ENCODE measurements at places on chromosomes 16 and 17. TPM values are rescaled to one million over a fixed set of nuclear protein-coding genes. Genes with fewer than 3 reads are reported as not detected.
A peak's percentile ranks its signal among the peaks of the same experiment; 100 is the strongest.

GRCh38 chr17:40122136-40122998 is 596 bp downstream of the MSL1 start:
- peak overlapping the region; percentile 100 for H3K27ac ChIP-seq
- H3K27me3 ChIP-seq, result no peaks in the 10 kb centered on the region
- H3K4me1 ChIP-seq, result no peaks in the 10 kb centered on the region

Gene KRTAP17-1
- not detected for total RNA-seq

Gene CRYBA1
- total RNA-seq, result not detected

- H3K27me3 ChIP-seq, result peaks cover 12% of the 10 kb centered on the region
- no peaks in the 10 kb centered on the region for H3K4me1 ChIP-seq
- H3K27ac ChIP-seq, result no peak overlapping the region
- DNase-seq, result no peak
These were observed 146.1 kb downstream of the IRF8 start for GRCh38 chr16:86044881-86045590.

DNA sequence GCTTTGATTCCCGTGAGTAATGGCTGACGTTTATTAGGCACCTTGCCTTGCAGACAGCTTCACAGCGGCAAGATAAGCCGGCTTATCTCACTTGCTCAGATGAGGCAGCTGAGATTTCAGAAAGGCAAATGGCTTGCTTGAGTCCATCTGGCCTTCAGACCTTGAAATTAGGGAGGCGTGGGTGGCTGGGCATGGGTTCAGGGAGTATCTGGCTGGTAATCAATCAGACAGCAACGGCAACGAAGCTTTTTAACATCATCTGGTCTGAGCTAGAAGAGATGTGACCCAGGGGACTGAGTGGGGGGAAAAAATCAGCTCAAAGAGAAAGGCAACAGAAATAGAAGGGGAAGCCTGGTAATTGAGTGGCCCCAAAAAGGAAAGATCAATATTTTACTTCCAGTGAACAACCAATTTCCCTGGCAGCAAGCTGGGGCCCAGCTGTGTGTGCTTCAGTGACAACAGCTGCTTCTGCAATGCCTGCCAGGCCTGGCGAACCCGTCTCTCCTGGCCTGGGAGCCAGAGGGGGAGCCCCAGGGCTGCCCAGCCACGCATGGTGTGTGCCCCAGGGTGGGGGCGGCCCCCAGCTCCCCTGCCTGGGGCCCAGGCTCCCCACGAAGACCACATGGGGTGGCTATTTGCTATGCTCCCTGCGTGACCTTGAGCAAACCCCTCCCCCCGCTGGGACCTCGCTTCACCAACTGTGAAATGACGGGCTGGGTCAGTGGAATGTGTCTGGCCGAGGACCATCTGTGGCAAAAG is 34.0 kb downstream of the RAB11FIP4 start:
- no peak for DNase-seq
- no peak overlapping the region for H3K4me3 ChIP-seq
- no peaks in the 10 kb centered on the region for H3K4me1 ChIP-seq
- no peak overlapping the region for H3K27ac ChIP-seq

DNA sequence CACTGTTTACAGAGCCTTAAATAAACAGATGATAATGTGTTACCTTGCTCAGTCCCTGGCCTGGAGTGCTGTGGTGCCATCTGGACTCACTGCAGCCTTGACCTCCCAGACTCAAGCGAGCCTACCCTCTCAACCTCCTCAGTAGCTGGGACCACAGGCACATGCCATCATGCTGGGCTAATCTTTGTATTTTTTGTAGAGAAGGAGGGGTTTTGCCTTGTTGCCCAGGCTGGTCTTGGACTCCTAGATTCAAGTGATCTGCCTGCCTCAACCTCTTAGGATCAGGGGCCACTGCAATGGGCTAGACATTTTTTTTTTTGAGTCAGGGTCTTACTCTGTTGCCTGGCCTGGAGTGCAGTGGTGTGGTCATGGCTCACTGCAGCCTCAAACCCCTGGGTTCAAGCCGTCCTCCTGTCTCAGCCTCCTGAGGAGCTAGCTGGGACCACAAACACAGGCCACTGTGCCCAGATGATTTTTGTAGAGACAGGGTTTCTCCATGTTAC is 5.0 kb upstream of the NAGLU start:
- H3K27ac ChIP-seq, result peak overlapping the region; percentile 85
- no peaks in the 10 kb centered on the region for H3K36me3 ChIP-seq
- H3K4me3 ChIP-seq, result no peak overlapping the region
- no peak for DNase-seq
- H3K27me3 ChIP-seq, result no peaks in the 10 kb centered on the region
- H3K4me1 ChIP-seq, result peaks cover 4% of the 10 kb centered on the region

GRCh38 chr16:15404792-15405191 is 9.2 kb downstream of the MPV17L start:
- no peak overlapping the region for H3K4me3 ChIP-seq
- H3K4me1 ChIP-seq, result no peaks in the 10 kb centered on the region
- H3K36me3 ChIP-seq, result no peaks in the 10 kb centered on the region
- DNase-seq, result peak; percentile 16
- no peaks in the 10 kb centered on the region for H3K27me3 ChIP-seq
- H3K27ac ChIP-seq, result peak overlapping the region; percentile 63

DNA sequence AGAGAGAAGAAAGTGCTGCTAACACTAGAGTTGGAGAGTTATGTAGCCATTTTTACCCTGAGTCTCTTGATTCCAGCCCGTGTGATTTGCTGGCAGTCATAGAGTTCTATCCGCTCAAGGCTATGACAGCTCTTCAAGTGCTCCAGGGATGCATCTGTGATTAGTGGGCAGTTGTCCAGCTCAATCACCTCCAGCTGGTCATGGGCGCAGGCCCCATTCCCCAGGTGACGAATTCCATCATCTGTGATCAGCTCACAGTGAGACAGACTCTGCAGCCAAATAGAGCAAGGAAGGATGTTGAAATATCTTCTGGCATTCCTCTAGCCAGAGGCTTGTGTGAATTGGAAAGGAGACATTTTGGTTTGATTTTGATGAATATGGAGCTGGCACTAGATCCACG is 38.4 kb upstream of the STAC2 start:
- DNase-seq, result no peak
- peaks cover 10% of the 10 kb centered on the region for H3K36me3 ChIP-seq
- H3K27me3 ChIP-seq, result no peaks in the 10 kb centered on the region
- no peaks in the 10 kb centered on the region for H3K4me1 ChIP-seq

Gene PIK3R5
- 10.4 TPM for total RNA-seq

All from prostate gland (tissue), 2 donors.